ENCODE measurements at places on chromosomes 13 and 19. TPM values are rescaled to one million over a fixed set of nuclear protein-coding genes. Genes with fewer than 3 reads are reported as not detected.

Gene TEAD2
- total RNA-seq = 20.3 TPM

Gene DCLK1
- total RNA-seq = 10.8 TPM

GRCh38 chr19:19552798-19553197 is 14.7 kb downstream of the CILP2 start:
- DNase-seq = peak; percentile 42
- H3K27me3 ChIP-seq = peaks cover 18% of the 10 kb centered on the region
- no peak overlapping the region for H3K4me3 ChIP-seq

DNA sequence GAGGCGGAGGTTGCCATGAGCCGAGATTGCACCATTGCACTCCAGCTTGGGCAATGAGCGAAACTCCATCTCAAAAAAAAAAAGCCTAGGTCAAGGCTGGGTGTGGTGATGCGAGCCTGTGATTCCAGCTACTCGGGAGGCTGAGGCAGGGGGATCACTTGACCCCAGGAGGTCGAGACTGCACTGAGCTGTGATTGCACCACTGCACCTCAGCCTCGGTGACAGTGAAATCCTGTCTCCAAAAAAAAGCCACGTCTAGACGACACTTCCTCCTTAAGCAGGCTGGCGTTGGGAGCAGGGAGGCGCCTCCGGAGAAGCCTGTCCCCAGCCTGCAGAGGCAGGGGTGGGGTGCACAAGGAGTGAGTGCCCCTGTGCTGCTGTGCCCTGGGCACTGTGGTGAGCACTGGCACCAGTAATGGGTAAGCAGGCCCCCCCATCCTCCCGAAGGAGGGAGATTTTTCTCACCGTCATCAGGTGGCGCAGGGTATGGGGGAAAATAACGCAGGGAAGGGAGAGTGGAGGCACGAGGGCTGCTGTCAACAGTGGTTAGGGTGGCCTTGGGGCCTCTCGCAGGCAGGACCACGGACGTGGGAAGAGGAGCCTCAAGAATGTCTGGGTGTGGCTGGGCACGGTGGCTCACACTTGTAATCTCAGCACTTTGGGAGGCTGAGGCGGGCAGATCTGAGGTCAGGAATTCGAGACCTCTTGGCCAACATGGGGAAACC is 706 bp downstream of the P2RY11 start:
- peak overlapping the region; percentile 7 for H3K27ac ChIP-seq
- H3K4me1 ChIP-seq = peaks cover 2% of the 10 kb centered on the region
- no peak overlapping the region for H3K4me3 ChIP-seq
- H3K36me3 ChIP-seq = peaks cover 52% of the 10 kb centered on the region
- peak; percentile 14 for DNase-seq

DNA sequence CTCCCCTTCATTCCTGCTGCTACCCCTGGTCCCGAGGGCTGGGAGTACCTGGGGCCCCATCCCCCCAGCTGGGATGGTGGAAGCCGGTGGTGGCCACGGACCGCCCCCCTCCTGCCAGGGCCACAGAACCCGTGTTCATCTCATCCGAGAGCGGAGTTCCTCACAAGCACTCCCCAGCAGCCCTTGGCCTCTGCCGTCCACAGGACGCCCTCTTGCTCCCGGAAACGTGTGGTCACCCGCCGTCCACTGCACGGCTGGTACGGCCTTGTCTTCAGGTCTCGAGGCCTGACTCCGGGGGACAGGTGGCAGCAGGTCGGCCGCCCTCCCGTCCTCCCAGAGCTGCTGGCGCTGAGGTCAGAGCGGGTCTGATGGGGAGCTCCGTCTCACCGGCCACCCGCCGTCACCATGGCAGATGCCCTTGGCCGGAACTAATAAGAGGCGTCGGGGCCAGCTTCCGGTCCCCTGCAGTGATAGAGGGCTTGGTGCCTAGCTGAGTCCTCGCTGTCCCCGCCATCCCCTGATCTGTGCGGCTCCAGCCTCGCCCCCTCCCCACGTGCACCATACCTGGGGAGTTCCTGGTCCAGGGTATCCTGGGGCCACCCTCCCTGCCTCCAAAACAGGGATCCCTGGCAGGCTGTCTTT is 16.5 kb upstream of the CSNK1G2 start:
- DNase-seq = no peak
- peaks cover 7% of the 10 kb centered on the region for H3K4me1 ChIP-seq
- no peaks in the 10 kb centered on the region for H3K27me3 ChIP-seq
- no peak overlapping the region for H3K27ac ChIP-seq
